ENCODE measurements at places on chromosomes 7 and 10.
A peak's percentile ranks its signal among the peaks of the same experiment; 100 is the strongest.

DNA sequence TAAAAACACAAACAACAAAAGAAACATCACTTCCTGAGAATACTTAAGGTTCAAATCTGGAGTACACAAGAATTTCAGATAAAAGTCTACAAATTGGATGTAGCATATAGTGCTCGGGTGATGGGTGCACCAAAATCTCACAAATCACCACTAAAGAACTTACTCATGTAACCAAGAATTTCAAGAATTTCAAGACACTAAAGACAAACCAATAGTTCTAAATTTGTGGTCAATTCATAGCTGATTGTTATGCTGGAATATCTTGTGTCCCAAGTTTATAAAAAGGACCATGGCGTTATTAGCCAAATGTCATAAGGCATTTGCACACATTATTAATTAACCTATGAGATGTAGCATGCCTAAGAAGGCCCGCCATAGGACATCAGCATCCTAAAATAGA is 1204.1 kb upstream of the AUTS2 start:
- no peak for DNase-seq

DNA sequence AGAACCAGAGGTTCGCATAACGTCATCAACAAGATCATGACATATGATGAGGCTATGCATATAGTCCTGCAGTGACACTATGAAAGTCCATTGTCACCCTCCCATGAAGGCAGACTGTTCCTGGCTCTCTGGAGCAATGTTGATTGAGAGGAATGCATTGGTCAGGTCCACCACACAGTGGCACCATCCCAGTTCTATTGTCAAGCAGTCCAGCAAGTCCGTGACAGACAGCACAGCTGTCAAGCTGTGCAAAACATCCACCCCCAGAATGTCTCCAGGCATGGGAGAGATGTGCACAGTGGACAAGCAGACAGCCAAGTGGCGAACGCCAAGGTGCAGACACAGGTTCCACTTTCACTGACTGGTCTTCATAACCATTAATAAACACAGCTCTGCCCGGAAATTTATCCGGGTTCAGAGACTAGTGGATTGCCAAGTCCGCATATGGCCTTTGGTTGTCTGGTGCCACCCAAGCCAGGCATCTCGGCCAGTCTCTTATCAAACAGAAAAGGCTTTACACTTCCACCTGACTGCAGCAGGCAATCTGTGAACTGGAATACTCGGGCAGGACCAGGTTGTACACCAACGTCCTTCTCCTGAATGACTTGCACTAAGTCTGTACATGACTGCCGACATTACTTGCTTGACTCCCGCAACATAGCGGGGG is 7.2 kb downstream of the RNF133 start:
- no peak for DNase-seq

- DNase-seq: no peak
These were observed 175.6 kb downstream of the CHCHD3 start for GRCh38 chr7:132906193-132906835.

DNA sequence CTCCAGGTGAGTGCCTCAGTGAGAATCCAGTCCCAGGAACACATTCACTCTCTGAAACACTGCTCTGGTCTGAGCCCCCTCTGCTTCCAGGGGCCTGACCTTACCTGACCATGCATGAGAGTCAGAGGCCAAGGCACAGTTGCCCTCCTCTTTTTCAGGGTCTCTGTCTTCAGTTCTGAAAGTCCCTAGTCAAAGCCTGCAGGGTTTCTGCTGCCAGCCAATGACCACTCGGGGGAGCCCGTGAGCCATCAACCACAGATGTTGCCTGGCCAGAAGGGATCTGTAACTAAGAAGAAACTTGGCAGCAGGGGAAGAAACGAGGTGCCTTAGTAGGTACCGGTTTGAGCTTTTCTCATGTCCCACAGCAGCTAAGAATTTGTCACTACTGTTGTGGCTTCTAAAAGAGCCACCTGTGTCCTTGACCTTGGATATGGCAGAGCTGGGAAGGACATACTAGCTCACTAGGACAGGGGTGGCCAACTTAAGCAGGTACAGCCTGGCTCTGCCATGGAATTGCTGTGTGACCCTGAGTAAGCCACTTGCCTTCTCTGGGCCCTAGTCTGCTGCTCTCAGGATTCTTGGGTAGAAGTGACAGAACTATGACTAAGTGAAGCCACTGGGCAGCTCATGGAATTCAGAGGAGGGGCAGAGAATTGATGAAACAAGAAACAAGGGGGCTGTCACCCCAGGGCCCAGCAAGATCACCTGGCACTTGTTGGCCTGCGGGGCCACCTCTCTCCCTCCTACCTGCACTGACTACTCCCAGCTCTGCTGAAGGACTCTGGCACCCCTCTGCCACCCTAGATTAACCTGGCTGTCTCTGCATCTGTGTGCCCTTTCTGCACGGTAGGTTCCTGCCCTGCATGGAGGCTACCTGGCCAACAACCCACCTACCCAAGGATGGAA is 83.8 kb upstream of the GPR26 start:
- DNase-seq: peak; percentile 84

GRCh38 chr7:110157631-110158362 is 933.1 kb upstream of the LRRN3 start:
- no peak for DNase-seq

DNA sequence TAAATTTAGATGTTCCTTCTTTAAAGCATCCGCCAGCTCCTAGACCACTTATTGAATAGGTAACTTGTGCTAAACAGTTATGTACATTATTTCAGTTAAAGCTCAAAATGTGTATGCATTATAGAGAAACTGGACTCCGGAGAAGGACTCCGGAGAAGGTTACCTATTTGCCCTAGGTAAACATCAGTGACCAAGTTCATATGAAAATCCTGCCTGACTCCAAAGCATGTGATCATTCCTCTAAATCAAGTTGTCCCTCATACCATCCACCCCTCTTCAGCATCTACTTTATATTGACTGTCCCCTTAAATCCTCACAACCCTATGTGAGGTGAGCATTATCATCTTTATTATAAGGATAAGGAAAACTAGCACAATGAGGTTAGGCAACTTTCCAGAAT is 147.5 kb downstream of the SRPK2 start:
- no peak for DNase-seq

DNA sequence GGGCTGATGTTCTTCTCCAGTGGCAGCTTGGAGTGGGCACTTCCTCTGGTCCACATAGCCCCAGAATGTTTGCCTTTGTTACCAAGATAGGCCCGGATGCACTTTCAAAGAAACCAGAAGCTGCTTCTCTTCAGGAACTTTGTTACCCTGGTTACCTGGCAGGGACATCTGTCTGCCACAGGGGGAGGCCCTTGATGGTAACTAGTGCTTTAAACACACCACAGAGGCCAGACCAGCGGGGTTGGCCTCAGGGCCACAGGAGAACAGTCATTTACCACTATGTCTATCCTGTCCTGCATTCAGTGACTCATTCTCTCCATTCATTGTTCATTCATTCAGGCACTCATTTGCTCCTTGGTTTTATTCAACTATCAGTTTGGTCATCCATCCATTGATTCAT is 11.9 kb upstream of the PLEKHA1 start:
- no peak for DNase-seq

DNA sequence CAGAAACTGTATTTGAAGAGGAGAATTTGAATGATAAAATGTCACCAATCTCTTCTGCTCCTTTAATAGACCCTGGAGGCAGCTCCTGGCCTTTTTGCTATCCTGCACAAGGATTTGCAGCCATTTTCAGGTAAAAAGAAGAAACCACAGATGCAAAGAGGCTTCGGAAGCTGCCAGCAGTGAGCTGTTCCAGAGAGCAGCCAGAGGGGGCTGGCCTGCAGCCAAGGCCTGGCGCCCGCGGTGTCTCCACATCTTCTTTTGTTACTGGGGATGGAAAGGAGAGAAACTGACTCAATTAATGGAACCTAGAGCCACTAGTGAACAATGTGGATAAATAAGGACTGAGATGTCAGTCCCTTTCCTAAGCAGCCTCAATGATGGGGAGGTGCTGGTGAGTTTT is 23.9 kb upstream of the GPR26 start:
- DNase-seq: no peak

- no peak for DNase-seq
These were observed 67.0 kb downstream of the CTBP2 start for GRCh38 chr10:125093199-125093973.

- DNase-seq: no peak
These were observed 62.0 kb upstream of the ST8SIA6 start for GRCh38 chr10:17516376-17516775.

DNA sequence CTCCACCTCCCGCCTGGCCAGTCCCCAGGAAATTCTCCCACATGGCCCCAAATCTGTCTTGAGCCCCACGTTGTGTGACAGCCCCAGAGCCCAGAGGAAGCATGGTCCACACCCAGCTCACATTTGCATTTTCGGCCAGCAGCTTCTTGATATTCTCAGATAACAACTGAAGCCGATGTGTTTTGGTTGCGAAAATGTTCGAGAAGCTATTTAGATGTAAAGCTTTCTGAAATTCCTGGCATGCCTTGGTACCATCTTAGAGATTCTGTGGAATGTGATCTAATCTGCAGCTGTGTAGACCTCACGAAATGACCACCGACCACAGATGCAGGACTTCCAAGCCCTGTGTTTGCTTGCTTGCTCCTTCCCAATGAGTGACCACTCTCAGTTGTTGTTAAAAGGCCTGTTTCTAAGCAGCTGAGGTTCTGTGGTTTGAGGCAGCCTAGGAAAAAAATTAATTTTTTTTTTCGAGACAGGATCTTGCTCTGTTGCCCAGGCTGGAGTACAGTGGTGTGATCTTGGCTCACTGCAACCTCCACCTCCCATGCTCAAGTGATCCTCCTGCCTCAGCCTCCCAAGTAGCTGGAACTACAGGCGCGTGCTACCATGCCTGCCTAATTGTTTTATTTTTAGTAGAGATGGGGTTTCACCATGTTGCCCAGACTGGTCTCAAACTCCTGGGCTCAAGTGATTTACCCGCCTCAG is 8.8 kb downstream of the SLC4A2 start:
- DNase-seq: no peak

DNA sequence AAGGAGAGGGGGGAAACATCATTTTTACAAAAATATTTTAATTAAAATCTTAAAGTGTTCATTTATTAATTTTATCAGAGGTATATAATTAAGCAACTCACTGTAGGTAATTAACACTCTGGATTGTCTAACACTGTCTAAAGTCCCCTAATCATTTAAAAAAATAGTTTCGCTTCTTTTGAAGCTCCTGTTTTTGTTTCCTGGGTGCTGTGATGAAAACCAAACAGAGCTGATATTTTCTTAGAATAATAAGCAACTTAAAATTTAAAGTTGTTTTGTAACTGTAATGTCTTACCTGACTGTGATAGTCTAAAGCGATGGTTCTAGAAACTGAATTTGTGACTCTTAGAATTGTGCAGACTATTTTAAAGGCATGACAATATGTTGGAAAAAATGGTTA is 961.0 kb downstream of the GATA3 start:
- no peak for DNase-seq

DNA sequence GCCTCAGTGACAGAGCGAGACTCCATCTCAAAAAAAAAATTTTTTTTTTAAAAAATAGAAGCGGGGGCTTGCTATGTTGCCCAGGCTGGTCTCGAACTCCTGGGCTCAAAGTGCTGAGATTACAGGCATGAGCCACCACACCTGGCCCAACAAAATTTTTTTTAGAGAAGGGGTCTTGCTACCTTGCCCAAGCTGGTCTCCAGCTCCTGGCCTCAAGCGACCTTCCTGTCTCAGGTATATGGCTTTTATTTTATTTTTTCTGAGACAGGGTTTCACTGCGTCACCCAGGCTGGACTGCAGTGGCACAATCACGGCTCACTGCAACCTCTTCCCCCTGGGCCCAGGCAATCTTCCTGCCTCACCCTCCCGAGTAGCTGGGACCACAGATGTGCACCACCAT is 1.6 kb upstream of the ABHD11 start:
- no peak for DNase-seq

DNA sequence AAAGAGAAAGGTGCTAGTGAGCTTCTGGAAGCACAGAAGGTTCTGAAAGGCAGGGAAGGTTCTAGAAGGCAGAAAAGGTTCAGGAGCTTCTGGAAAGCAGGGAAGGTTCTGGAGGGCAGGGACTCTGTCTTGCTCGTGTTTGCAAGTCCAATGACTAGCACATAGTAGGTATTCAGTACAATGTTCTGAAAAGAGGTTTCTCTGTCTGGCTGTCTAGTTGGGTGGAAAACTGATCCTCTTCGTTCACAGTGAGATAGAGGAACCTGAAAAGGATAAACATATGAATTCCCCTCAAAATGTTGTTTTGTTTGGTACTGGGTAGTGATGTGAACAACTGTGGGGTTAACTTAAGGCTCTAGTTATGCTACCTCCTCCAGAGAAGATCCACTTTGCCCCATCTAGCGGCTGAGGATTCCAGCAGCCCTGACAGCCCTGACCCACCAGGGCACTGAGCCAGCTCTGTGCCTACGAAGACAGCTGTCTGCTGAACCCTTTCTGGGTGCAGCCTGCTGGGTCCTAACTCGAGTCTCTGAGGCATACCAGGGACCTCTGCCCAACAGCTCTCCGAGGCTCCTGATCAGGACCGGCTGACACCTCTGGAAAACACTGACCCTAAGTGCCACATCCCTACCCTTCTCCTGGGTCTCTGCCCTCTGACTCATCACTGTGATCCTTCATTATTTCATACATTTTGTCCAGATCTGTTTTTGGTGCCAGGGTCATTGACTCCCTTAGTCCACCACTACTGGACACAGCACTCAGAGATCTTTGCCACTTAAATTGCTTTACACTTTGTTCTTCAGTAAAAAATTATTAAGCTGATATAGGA is 15.4 kb downstream of the PTPRN2 start:
- peak; percentile 75 for DNase-seq

DNA sequence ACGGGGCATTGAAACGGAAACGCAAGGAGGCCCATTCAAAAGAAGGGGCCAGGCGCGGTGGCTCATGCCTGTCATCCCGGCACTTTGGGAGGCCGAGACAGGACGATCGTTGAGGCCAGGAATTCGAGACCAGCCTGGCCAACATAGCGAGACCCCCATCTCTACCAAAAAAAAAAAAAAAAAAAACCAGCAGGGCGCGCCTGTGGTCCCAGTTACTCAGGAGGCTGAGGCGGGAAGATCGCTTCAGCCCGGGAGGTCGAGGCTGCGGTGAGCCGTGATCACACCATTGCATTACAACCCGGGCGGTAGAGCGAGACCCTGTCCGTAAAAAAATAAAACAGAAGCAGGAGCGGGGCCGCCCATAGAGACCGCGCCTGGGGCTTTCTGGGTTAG is 396 bp downstream of the PSMG3 start:
- DNase-seq: no peak

GRCh38 chr7:51243631-51244030 is 73.0 kb downstream of the COBL start:
- no peak for DNase-seq

DNA sequence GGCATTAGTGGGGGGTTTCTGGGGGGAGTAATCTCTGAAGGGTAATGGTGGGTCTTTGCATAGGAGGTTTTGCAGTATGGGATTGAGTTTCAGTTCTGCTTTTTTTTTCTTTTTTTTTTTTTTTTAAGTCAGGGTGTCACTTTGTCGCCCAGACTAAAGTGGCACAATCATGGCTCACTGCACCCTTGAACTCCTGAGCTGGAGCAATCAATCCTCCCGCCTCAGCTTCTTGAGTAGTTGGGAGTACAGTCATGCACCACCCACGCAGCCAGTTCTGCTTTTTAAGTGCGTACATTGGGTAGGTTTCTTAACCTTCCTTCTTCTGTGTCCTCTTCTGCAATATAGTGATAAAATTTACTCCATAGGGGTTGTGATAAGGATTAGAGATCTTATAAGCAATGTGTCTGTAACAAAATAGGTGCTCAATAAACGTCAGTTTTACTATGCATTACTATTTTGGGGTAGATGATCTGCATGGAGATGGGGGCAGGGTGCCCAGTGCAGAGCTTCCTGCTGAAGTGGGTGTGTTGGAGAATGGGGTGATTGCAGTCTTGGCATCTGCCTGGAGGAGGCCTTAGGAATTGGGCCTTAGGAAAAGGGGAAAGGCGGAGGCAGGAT is 9.6 kb downstream of the KAZALD1 start:
- DNase-seq: no peak

All from HT-29 (cell line).